ENCODE measurements at places on chromosomes 16 and 17. TPM values are rescaled to one million over a fixed set of nuclear protein-coding genes. Genes with fewer than 3 reads are reported as not detected.

CORO1A gene
- polyA plus RNA-seq, result 4.7 TPM

CDYL2 gene
- polyA plus RNA-seq, result 4.6 TPM

CASKIN1 gene
- 0.10 TPM for polyA plus RNA-seq

RAMP2 gene
- polyA plus RNA-seq, result 192 TPM

NPIPA2 gene
- 0.56 TPM for polyA plus RNA-seq

RRAD gene
- polyA plus RNA-seq, result 0.60 TPM

SMIM5 gene
- polyA plus RNA-seq, result not detected

GRCh38 chr16:17766012-17766411, 295.3 kb upstream of the XYLT1 start:
- no peak for DNase-seq

DNA sequence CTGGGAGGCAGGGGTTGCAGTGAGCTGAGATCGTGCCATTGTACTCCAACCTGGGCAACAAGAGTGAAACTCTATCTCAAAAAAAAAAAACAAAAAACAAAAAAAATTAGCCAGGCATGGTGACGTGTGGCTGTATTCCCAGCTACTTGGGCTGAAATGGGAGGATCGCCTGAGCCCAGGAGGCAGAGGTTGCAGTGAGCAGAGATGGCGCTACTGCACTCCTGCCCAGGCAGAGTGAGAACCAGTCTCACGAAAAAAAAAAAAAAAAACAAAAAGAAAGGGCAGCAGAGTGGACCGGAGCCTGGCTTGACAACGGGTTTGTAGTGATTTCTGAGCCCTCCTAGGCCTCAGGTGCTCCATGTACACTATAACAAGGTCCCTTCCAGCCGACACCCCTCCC, 33.1 kb downstream of the PEMT start:
- no peak for DNase-seq

- no peak for DNase-seq
Observed at GRCh38 chr16:2816751-2817339, at the start of gene PRSS21. Gene PRSS21, plus strand, starts transcription at chr16:2817237. Its CDS starts 32 bp downstream, at chr16:2817269.

DNA sequence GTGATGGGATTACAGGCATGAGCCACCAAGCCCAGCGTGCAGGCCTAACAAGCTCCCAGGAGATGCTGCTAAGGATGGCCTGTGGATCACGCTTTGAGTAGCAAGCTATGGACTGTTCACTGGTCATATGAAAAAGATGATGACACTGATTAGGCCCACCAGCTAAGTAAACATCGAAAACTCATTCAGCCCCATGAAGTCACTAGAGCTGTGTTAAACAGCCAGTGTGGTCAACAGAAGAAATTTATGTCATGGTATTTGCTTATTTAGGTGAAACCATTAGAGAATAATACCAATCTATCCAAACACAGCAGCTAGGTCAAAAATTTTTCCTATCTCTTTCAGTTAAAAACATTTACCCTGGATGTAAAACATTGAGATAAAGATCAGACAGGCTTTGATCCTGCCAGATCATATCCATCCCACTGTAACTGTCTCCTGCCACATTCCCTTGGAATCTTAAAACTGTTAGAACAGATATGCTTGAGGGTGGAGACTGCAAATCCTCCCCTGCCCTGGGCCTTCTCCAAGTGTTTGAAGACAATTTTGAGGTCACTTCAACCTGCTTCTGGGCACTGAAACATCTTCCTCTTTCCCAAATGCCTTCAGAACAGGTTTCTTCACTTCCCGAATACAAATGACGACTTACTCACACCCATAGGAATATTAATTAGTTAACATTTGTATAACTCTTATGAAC, 30.9 kb downstream of the HOXB1 start:
- no peak for DNase-seq

DNA sequence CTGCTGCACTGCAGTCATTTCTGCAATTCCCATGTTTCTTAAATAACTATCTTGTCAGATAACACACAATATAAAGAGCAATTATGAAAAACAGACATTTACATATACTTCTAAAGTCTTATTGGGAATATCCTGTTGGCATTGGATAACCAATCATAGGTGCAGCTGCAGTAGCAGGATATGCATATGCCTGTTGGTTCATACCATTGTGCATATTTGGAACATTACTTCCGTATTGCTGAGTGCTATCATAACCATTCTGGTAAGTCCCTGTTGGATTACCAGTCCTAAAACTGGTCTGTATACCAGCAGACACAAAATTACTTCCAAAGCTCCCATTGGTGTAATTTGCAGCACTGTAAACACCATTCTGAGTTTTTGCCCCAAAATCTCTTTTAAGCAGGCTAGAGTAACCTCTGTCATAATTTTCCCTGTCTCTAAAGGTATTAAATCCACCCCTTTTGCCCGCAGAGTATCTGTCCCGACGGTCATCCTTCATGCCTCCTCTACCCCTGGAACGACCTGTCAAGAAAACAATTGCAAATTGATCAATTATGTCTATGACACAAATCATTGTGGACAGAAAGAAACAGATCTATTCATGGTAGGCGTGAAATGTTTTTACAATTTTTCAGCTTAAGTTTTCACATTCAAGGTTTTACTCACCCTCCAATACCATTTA, 3.1 kb upstream of the POLG2 start:
- no peak for DNase-seq

- no peak for DNase-seq
Observed at GRCh38 chr17:57762452-57763395, 17.6 kb upstream of the CCDC182 start.

GRCh38 chr16:10296956-10297340, 88.9 kb upstream of the ATF7IP2 start:
- DNase-seq, result no peak

GRCh38 chr16:50272111-50272571, 5.8 kb downstream of the ADCY7 start:
- DNase-seq, result no peak

- no peak for DNase-seq
Observed at GRCh38 chr17:81027038-81027437, 7.9 kb upstream of the BAIAP2 start.

DNA sequence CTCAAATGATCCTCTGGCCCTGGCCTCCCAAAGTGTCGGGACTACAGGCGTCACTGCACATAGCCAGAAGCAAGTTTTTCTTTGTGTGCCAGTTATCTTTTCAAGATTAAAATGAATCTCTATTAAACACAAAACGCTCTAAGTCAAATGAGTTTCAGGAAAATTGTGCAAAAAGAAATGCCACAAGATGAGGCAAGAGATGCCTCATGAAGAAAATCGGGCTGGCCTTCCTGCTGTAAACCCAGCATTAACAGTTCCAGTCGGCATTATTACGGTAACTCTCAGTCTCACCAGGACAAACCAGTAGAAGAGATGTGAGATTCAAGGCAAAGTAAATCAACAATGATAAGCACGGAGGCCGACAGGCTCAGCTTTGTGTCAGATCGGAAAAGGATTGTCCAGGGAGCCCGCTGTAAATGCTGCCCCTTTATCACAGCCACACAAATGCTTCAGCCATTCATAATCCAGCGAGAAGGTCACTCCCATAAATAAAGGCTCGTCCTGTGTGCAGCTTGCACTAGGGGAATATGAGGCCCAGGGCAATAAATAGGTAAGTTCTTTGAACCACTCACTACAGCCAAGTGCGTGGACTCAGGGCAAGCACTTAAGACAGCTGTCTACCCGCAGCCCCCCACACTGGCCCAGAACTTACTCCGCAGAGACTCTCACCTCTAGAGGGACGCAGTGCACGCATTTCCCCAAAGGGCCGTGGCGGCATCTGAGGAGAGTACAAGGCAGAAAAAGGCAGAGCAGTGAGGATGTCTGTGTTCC, 27.2 kb downstream of the NPLOC4 start:
- no peak for DNase-seq

DNA sequence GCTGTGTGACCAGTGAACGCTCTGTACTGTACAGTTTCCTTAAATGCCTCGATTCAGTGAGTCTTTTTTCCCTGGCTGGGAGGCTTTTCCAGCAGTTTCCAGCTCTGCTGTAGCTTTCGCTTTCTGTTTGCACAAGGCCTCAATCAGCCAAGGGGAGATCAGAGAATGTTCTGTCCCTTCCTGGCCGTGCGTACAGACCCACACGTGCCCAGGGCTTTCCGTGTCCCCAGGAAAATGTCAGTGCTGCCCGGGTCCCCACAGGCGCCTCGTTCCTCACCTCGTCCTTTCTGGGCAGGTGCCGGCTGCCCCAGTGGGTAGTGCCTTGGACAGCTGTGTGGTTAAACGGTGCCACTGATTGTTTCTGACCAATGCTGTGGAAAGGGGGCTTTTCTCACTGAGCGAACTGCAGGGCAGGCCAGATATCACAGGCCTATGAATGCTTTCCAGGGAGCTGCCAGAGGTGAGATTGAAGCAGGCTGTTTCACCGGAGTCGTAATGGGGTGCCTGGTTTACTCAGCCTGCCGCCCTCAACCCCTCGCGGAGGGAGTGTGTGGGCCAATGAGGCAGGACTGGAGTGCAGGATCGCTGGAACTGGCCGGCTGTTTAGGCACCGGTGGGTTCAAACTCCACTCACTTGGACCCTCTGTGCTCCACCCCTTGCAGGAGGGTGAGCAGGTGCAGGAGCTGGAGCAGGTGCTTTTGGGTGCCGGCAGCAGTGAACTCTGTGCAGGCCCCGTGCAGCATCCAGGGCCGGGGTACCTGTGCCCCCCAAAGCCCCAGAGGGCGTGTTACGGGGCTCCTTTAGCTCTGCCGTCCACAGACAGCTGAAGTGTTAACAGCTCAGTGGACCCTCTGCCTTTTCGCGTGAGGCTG, 44.4 kb downstream of the ZNF778 start:
- DNase-seq, result no peak

GRCh38 chr17:58757162-58757613, 1.5 kb downstream of the PPM1E start:
- no peak for DNase-seq

- DNase-seq, result no peak
Observed at GRCh38 chr16:3484318-3485096, 10.8 kb downstream of the C16orf90 start.

GRCh38 chr17:52419229-52419641, 260.7 kb upstream of the CA10 start:
- DNase-seq, result no peak

Data from endothelial cell of umbilical vein (primary cell).